ENCODE measurements at places on chromosomes 5 and 9.

DNA sequence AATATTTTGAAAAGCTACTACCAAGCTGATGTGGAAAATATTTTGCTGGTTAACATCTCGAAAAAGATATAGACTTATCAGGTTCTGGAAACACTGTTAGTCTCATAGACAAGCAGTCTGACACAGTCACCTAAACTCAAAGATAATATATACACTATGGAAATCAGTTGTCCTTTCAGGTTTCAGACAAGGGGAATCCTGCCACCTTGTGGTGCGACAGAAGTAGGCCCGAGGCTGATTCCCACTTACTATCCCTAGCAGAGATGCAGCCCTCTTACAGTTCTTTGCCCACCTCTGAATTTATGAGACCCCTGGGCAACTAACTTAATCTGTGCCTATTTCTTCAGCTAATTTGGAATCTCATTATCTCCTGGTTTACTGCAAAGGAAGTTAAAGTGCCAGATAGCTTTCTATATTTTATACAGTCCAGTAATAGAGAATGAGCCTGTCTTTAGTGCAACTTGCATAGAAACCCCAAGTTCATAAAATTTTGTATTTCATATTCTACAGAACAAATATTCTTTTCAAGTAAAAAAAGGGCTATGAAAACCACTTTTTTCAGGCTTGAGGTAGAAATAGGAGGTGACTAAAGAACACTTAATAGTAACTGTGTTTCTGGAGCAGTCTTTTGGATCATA lies 16.9 kb downstream of the RAD1 start:
- peak; percentile 24 for DNase-seq

- DNase-seq: no peak
Observed at GRCh38 chr5:15533129-15533893, 33.3 kb downstream of the FBXL7 start.

DNA sequence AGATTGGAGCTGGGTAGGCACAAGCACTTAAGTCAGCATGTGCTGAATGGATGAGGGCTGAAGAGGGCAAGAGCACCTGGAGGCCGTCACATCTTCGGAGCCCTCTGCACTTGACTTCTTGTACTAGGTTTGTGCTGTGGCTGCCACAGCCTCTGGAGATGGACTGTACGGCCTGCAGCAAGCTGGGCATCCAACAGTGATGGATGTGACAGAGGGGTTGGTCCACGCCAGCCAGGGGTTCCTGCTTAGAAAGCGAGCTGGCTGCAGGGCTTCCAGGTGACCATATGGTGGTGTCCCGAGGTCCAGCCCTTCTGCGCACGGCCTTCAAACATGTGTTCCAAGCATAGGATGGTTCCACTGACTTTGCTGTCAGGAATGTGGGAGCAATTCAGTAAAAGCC lies 65.1 kb upstream of the PHYKPL start:
- no peak for DNase-seq

DNA sequence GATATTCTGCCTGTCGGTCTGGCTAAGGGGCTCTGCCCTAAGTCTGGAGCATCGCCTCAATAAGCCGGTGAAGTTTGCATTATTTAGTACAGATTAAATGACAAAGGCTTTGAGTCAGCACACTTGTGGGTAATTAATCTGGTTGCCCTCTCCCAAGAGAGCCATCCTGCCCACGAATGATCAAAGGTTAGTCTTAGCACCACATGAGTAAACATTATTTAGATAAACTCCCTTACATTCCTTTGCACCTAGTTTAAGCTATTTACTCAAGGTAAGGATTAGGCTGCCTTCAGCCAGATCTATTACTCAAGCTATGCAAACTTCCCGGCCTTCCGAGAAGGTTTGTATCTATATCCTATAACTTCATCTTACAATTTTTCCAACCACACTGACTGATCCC lies 572.1 kb downstream of the CHSY3 start:
- no peak for DNase-seq

GRCh38 chr5:96628406-96628805 lies 33.8 kb upstream of the CAST start:
- DNase-seq: no peak

GRCh38 chr5:134600600-134600999 lies 32.0 kb downstream of the SAR1B start:
- no peak for DNase-seq

DNA sequence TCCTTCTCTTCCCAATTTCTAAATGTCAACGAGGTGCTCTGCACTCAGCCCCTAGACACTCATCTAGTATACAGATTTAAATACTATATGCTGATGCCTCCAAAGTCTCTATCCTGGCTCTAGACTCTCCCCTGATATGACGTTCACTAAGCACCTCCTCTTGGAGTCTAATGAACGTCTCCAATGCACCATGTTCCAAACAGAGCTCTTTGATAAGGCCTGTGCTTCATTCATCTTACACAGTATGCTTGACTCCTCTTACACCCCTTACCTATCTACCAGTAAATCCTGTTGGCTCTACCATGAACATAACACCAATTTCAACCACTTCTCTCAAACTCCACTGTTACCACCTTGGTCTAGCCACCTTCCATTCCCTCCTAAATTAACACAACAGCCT lies 25.7 kb downstream of the OXCT1 start:
- no peak for DNase-seq

DNA sequence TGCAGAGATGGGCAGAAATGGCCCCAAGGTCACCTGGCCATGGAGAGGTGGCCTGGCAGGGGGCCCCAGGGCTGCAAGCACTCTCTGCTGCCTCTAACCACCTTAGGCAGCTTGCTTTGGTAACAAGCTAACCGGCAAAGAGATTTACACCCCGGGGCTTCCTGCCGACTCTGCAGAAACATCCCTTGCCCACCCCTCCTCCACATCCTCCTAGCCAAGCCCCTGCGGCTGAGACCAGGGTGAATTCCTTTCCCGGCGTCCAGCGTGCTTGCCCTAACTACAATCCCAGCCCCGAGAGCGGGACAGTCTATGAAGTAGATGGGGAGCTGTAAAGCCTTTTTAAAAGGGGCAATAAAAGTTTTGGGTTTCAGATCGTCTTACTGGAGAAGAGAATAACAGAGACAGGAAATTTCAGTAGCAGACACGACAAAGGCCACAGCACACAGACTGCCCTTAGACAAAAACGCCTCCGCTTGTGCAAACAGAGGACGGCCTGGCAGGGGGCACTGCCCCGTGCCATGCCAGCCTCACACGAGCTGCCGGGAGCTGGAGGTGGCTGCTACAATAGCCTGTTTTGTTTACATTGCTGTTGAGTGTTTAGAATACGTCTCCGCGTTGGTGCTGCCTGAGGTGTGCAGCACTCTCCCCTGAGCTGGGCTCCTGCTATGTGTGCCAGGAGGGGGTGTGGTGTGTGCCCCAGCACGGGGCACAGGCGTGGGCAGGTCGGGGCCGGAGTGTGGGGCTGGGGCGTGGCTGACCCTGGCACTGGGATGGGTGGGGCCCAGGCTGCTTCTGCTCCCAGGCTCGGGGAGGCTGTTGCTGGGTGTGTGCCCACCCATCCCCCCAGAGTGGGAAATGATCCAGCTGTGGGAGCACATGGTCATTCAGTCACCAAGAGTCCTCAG lies 15.3 kb downstream of the MYMK start:
- no peak for DNase-seq

GRCh38 chr5:114407783-114408182 lies 45.9 kb downstream of the KCNN2 start:
- no peak for DNase-seq

DNA sequence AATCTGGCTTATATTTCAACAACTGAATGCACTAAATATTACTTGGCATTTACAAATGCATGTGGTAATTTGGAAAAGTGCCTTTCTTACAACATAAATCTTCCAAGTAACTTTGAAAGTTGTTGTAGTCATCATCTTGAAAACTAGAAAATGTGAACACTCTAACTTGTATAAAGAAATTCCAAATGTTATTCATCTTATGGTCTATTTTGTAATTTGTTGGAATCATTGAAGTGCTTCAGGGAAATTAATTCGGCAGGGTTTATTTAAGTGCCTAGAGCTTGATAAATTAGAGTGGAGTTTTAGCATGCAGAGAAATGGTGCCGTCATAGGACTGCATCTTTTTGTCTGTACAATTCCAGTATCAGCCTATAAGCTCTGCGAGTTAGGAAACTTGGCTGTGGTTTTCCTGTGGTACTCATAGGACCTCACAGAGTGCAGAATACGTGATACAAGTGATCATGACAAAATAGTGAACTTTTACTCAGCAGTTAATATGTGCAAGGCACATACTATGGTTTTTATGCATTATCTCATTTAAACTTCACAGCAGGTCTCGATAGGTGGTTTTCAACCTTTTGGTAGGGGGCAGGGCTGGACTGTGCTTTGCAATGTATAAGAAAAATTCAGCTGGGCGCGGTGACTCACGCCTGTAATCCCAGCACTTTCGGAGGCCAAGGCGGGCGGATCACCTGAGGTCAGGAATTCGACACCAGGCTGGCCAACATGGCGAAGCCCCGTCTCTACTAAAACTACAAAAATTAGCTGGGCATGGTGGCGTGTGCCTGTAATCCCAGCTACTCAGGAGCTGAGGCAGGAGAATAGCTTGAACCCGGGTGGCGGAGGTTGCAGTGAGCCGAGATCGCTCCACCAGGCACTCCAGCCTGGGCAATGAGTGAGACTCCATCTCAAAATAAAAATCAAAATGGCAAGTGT lies 79.6 kb downstream of the RAI14 start:
- DNase-seq: no peak

DNA sequence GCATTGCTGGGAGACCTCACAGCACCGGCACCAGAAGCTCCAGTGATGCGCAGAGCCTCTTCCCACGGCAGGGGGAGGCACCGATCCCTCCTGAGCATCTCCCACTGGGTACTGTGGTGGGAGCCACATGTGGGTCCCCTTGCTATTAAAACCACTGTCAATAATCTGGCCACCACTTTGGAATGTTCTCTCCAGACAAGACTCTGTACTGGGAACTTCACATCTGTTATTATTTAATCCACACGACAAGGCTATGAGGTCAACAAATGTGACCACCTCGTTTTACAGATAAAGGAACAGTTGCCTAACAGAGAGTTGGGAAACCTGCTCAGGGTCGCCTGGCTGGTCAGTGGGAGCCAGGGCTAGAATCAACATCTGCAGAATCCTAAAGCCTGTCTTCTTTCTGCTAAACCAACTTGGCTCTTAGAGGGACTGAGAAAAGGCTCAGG lies 72.7 kb downstream of the EPB41L4B start:
- no peak for DNase-seq

- no peak for DNase-seq
Observed at GRCh38 chr9:105503881-105504280, 54.0 kb upstream of the FKTN start.

DNA sequence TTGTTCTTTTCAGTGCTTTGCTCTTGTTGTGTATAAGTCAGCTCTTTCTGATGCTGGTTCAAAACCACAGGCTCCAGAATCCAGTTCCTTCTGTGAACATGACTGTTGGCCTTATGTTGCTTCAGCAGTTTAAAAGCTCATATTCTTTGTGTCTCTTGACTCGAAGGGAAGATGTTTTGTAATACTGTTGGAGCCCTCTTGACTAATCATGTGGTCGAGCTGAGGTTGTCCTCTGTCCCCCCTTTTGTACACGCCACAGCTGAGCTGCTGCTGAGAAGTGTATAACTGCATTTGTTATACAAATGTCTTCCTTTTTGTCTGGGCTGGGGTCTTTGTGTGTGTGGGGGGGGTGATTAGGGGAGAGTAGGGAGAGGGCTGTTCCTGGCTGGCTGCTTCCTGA lies 35.8 kb downstream of the SLC36A1 start:
- DNase-seq: no peak

DNA sequence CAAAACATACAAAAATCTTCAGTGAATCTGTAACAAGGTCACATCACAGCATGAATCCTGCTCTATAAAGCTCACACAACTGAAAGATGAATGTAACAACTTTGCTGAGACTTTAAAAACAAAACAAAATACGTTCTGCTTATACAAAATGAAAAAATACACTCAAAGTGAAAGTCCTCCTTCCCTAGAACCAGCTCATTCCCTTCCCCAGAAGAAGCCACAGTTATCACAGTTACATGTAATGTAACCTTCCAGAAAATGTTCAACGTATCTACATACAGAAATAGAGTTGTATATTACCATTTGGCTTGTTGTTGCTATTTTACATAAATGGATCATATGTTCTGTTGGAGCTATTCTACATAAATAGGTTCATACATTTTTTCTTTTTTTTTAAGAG lies 2.6 kb downstream of the AUH start:
- DNase-seq: no peak
